Gastrocnemius medialis (tissue), 4 donors: ENCODE measurements at places on chromosomes 2 and 18. TPM values are rescaled to one million over a fixed set of nuclear protein-coding genes. Genes with fewer than 3 reads are reported as not detected.

DNA sequence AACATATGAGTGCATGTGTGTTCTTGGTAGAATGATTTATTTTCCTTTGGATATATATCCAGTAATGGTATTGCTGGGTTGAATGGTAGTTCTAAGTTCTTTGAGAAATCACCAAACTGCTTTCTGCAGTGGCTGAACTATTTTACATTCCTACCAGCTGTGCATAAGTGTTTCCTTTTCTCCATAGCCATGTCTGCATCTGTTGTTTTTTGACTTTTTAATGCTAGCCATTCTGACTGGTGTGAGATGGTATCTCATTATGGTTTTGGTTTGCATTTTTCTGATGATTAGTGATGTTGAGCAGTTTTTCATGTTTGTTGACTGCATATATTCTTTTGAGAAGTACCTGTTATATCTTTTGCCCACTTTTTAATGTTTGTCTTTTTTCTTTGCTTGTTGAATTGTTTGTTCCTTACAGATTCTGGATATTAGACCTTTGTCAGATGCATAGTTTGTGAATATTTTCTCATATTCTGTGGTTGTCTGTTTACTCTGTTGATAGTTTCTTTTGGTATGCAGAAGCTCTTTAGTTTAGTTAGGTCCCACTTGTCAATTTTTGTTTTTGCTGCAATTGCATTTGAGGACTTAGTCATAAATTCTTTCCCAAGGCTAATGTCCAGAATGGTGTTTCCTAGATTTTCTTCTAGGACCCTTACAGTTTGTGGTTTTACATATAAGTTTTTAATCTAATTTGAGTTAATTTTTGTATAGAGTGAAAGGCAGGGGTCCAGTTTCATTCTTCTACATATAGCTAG lies 17.6 kb upstream of the KCNE4 start:
- no peaks in the 10 kb centered on the region for H3K4me1 ChIP-seq
- H3K4me3 ChIP-seq, result no peak overlapping the region
- DNase-seq, result no peak
- no peak overlapping the region for H3K27ac ChIP-seq

REG3G gene
- not detected for total RNA-seq

DNA sequence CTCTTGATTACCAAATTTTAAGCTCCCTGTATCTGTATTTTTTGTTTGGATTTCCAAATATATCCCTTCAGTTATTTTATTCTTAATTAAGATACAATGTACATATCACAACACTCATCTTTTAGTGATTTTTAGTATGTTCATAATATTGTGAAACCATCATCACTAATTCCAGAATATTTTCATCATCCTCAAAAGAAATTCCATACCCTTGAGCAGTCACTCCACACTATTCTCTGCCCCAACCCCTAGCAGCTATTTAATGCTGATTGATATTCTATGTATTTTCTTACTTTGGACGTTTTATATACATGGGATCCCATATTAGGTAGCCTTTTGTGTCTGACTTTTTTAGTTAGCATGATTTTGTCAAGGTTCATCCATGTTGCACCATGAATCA lies 127.4 kb upstream of the SLC8A1 start:
- no peak overlapping the region for H3K4me3 ChIP-seq
- no peak overlapping the region for H3K27ac ChIP-seq
- H3K36me3 ChIP-seq, result no peaks in the 10 kb centered on the region
- no peak for DNase-seq

- no peak overlapping the region for H3K4me3 ChIP-seq
- no peaks in the 10 kb centered on the region for H3K27me3 ChIP-seq
- H3K27ac ChIP-seq, result no peak overlapping the region
- DNase-seq, result no peak
- H3K36me3 ChIP-seq, result no peaks in the 10 kb centered on the region
These were observed 562.3 kb downstream of the SOX11 start for GRCh38 chr2:6254441-6254840.

- no peaks in the 10 kb centered on the region for H3K27me3 ChIP-seq
- no peak overlapping the region for H3K4me3 ChIP-seq
- no peak for DNase-seq
- H3K4me1 ChIP-seq, result peaks cover 28% of the 10 kb centered on the region
- no peak overlapping the region for H3K27ac ChIP-seq
- H3K36me3 ChIP-seq, result no peaks in the 10 kb centered on the region
These were observed 107.6 kb upstream of the OTOS start for GRCh38 chr2:240247868-240248720.

GRCh38 chr2:163877316-163877715 lies 141.5 kb upstream of the FIGN start:
- DNase-seq, result no peak
- H3K27ac ChIP-seq, result no peak overlapping the region
- H3K4me3 ChIP-seq, result no peak overlapping the region
- H3K27me3 ChIP-seq, result no peaks in the 10 kb centered on the region
- no peaks in the 10 kb centered on the region for H3K4me1 ChIP-seq

DNA sequence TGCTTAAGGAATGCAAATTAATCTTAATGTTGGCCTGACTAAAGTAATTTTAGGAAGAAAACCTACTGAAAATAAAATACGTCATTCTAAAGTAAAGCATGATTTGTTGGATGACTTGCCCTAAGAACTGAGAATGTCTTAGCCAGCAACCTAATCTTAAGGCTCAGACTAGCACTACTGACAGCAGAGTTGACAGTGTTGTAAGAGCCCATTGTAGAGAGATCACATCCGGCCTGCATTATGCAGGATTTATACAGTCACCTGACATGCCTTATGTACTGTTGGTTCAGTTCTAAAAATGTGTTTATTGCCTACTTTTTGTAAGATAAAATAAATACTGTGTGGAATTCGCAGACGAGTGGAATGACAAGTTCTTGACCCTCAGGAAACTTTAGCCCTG lies 82.3 kb downstream of the TMEM185B start:
- H3K4me1 ChIP-seq, result peaks cover 5% of the 10 kb centered on the region
- no peak overlapping the region for H3K27ac ChIP-seq

GRCh38 chr2:206435742-206436141 lies 7.6 kb upstream of the ADAM23 start:
- H3K27ac ChIP-seq, result no peak overlapping the region
- no peaks in the 10 kb centered on the region for H3K36me3 ChIP-seq
- no peak overlapping the region for H3K4me3 ChIP-seq
- no peak for DNase-seq
- no peaks in the 10 kb centered on the region for H3K4me1 ChIP-seq

DNA sequence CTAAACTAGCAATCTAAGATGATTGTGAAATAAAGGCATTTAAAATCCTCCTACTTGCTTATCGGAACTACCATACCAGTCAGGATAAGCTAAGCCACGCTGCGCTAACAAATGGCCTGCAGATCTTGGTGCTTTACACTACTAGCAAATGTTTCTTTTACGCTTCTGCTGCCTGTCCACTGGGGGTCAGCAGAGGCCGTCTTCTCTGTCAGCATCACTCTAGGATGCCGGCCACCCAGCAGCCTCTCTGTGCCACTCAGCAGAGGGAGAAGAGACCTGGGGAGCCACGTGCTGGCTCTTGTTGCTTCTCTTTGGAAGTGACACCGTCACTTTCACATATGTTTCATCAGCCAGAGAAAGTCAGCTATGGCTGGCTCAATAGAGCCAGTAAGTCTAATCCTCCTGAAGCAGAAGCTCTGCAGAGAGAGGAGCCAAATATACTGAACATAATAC lies 36.6 kb downstream of the COPS8 start:
- no peaks in the 10 kb centered on the region for H3K27me3 ChIP-seq
- no peak overlapping the region for H3K4me3 ChIP-seq
- H3K4me1 ChIP-seq, result peaks cover 11% of the 10 kb centered on the region

NAT8 gene
- not detected for total RNA-seq

EDAR gene
- total RNA-seq, result not detected

DNA sequence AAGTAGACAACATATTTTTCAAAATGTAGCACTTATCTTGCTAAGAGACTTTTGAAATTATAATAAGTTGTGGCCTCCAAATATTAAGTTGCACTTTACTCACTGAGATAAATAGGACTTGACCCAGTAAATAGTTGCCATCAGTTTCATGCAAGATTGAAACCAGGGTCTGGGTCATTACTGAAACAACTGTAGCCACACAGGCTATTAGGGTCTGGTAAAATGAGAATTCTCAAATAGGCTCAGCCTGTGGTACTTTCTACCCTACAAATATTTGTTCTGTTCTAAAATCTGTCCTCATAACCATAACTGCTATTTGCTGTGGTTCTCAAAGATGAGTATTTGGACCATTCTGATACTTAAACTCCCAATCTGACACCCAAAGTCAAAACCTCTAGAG lies 115.4 kb upstream of the STK17B start:
- peaks cover 21% of the 10 kb centered on the region for H3K4me1 ChIP-seq
- H3K4me3 ChIP-seq, result no peak overlapping the region
- H3K27me3 ChIP-seq, result no peaks in the 10 kb centered on the region

DNA sequence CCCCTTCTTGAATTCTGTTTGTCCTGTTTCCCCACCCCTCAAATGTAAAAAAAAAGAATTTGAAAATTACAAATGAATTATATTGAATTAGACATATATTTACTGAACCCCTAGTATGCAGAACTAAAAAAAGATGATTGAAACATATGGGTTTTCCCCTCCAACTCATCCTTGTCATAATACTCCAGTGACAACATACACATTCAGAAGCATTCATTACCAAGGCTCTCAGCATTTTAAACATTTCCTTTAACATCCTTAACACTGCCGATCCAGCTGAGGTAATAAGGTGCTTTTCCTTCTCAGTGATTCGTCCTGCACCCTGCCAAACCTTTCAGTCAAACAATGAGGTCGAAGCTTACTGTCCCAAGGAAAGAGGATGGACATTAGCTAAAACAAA lies 53.1 kb upstream of the DTNB start:
- H3K36me3 ChIP-seq, result no peaks in the 10 kb centered on the region
- H3K27me3 ChIP-seq, result no peaks in the 10 kb centered on the region
- DNase-seq, result no peak
- H3K27ac ChIP-seq, result no peak overlapping the region
- H3K4me1 ChIP-seq, result no peaks in the 10 kb centered on the region
- no peak overlapping the region for H3K4me3 ChIP-seq

DPYSL5 gene
- total RNA-seq, result not detected

DNA sequence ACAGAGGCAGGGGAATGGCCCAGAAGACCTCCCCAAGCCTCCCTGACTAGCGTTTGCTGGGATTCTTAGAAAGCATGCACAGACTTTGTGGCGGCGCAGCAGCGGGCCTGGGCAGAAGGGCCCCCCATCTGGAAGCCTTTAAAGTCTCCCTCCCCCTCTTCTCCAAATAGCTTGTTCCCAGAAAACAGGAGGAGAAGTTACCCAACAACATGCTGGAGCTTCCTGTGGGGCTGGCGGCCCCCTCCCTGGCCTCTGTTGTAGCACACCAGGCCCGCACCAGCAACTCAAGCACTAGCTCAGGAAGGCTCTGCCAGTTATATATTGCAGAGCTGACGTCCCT lies 334.8 kb downstream of the DYSF start:
- no peak for DNase-seq
- no peaks in the 10 kb centered on the region for H3K36me3 ChIP-seq
- peaks cover 13% of the 10 kb centered on the region for H3K4me1 ChIP-seq
- no peak overlapping the region for H3K27ac ChIP-seq

DNA sequence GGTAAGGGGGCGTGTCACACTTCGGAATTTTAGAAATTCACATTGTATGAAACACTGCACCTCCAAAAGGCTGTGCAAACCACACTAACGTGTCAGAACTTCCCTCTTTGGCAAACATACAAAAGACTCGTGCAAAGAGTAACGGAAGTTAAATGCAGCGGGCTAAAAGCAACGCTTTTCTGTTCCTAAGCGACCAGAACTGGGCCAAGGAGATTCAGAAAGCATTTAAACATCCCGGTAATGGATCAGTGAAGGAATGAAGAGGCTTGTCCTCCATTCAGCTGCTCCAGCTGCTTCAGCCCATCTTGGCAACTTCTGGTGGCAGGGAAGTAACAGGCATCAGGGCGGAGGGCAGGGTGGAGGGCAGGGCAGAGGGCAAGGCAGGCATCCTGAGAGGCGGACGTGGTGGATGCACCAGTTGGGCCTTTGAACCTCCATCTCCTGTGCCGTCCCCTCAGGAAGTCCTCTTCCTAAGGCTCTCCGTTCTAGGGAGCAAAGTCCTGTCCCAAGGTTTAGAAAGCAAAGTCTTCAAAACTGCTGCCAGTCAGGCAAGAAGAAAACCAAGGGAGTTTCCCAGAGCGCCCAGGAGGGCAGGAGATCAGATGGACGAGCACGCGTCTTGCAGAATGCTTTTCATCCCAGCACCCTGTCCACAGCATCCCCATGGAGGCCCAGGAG lies 230.7 kb downstream of the ZNF516 start:
- H3K36me3 ChIP-seq, result no peaks in the 10 kb centered on the region
- no peak overlapping the region for H3K27ac ChIP-seq
- no peak overlapping the region for H3K4me3 ChIP-seq
- no peaks in the 10 kb centered on the region for H3K4me1 ChIP-seq

- H3K4me1 ChIP-seq, result peaks cover 12% of the 10 kb centered on the region
- no peak overlapping the region for H3K4me3 ChIP-seq
- H3K36me3 ChIP-seq, result peaks cover 16% of the 10 kb centered on the region
These were observed 6.4 kb upstream of the D2HGDH start for GRCh38 chr2:241728000-241728399.

MYCN gene
- total RNA-seq, result not detected

PDCD1 gene
- total RNA-seq, result not detected

DNAJC5G gene
- total RNA-seq, result not detected

- no peaks in the 10 kb centered on the region for H3K4me1 ChIP-seq
- H3K36me3 ChIP-seq, result no peaks in the 10 kb centered on the region
- DNase-seq, result no peak
- H3K27me3 ChIP-seq, result no peaks in the 10 kb centered on the region
These were observed 157.8 kb downstream of the PIK3C3 start for GRCh38 chr18:42112657-42113420.

DNA sequence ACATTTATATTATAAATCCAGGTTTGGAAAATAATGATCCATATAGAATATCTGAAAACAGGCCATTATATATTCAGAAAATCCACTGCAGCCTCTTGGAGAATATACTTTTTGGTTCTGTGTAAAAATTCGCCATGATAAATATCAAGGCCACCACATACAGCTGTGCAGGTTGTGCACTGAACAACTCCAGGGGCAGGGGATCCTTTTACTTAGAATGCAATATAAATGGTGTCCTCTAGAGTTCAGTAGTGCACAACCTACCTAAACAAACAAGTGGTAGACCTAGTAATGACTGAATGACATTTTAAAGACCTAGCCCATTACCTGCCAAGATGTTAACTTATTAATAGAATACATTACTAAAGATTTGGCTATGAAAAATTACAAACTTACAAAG lies 22.4 kb downstream of the MOGAT1 start:
- H3K27me3 ChIP-seq, result no peaks in the 10 kb centered on the region
- no peak for DNase-seq
- no peak overlapping the region for H3K27ac ChIP-seq
- no peaks in the 10 kb centered on the region for H3K36me3 ChIP-seq
- H3K4me1 ChIP-seq, result no peaks in the 10 kb centered on the region
- H3K4me3 ChIP-seq, result no peak overlapping the region

ABCG5 gene
- total RNA-seq, result not detected

ANKRD62 gene
- not detected for total RNA-seq
